ENCODE measurements at places on chromosomes 16 and 17.

GRCh38 chr16:15950161-15950854 lies 892 bp downstream of the ABCC1 start:
- DNase-seq = peak; percentile 38

DNA sequence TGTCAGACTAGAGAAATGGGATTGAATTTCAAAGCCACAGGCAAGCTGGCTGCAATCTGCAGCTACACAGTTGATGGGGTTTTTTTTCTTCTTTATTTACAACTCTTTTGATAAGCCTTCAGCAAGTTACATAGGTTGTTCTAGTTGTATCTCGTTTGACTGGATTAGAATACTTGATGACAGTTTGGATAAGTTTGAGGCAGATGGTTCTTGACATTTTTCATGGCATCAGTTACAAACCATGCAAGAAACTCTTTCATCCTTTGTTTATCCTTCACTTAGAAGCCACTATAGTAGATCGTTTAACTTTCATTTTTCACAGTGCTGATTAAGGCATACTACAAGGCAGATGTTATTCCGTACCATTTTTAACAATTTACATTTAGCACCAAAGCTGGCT lies 238.9 kb downstream of the TOX3 start:
- no peak for DNase-seq

GRCh38 chr16:83137326-83137781 lies 510.6 kb downstream of the CDH13 start:
- no peak for DNase-seq

DNA sequence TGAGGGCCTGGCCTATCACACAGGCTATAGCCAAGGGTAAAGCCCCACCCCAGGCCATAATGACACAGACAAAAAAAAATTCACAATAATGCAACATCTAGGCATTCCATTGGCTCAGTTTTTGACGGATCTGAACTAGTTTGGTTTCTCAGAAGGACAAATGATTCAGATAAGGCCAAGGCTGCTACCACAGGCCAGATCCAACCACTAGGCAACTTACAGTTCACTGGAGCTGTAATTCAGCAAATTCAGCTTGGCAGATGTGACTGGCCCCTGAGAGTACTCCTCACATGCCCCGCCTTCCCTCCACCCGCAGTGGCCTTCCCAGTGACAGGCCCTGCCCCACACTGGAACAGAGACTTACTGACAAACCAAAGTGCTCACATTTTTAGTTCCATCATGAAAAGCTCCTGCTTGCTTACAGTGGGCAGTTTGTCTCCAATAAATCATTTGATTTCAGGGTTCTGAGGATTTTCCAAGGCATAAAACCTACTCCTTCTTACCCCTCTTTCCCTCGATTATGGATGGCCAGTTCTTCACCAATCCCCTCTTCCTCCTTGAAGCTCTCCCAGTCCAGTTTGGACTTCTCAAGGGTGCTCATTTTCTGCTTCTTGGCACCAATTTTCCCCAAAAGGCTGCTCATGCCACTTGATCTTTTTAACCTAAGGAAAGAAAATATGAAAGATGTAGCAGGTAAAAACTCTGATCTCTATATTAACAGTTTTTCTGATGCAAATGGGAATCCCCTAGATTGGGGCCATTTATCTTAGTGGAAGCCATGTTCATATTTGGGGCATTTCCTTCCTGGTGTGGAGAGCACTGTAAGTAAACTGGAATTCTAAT lies 53.3 kb upstream of the BCAR1 start:
- no peak for DNase-seq

GRCh38 chr17:48503747-48504146 lies 27.1 kb downstream of the HOXB1 start:
- no peak for DNase-seq

DNA sequence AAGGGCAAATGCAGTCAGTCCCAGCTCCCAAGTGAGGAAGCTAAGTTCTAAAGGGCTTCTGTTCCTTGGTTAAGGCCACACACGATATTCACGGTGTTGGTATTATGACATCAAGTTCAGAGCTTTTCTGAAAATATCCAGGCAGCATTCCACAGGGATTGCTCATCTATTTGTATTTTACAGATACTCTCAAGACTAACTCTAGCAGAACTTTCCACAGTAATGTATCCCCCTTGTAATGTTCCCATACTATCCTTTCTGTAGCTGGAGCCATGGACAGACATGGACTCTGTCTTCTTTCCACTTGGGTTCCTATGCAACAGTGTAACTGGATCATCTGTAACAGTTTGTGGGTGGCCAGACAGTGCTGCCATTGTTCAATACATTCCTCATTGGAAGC lies 13.5 kb downstream of the SDR42E1 start:
- no peak for DNase-seq

GRCh38 chr16:2358811-2359210 lies 18.3 kb upstream of the ABCA3 start:
- no peak for DNase-seq

GRCh38 chr16:1215574-1216295 lies 9.3 kb downstream of the TPSG1 start:
- DNase-seq = no peak

DNA sequence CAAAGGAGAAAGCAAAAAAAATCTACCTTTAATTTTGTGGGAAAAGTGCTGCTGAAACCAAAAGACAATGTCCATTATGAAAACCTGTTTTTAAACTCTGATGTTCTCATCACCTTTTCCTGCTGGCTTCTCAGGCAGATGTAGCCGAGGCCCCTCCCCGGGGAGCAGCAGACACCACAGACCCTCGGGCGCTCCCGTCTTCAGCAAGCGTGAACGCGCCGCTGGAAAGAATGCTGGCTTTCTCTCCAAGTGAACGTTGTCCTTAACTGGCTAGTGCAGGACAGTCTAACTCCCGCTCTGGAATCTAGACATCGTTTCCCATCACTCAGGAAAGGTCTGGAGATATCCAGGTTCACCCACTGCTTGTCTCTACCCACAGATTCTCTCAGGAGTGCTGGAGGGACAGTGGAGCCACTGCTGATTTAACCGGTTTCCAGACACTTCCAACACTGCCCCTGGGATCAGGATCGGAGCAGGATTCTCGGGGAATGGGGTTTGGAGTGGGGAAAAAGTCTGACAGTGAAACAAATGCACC lies 211.2 kb downstream of the RBFOX3 start:
- DNase-seq = no peak

GRCh38 chr16:56263711-56264608 lies 72.7 kb downstream of the GNAO1 start:
- DNase-seq = no peak

- DNase-seq = no peak
These were observed 5.9 kb downstream of the RAB11FIP4 start for GRCh38 chr17:31397256-31397939.

GRCh38 chr17:52148969-52149351 lies 9.6 kb downstream of the CA10 start:
- no peak for DNase-seq

- DNase-seq = no peak
These were observed 39.7 kb downstream of the VPS35L start for GRCh38 chr16:19595043-19595767.

GRCh38 chr16:73122604-73123391 lies 74.9 kb upstream of the ZFHX3 start:
- DNase-seq = no peak

DNA sequence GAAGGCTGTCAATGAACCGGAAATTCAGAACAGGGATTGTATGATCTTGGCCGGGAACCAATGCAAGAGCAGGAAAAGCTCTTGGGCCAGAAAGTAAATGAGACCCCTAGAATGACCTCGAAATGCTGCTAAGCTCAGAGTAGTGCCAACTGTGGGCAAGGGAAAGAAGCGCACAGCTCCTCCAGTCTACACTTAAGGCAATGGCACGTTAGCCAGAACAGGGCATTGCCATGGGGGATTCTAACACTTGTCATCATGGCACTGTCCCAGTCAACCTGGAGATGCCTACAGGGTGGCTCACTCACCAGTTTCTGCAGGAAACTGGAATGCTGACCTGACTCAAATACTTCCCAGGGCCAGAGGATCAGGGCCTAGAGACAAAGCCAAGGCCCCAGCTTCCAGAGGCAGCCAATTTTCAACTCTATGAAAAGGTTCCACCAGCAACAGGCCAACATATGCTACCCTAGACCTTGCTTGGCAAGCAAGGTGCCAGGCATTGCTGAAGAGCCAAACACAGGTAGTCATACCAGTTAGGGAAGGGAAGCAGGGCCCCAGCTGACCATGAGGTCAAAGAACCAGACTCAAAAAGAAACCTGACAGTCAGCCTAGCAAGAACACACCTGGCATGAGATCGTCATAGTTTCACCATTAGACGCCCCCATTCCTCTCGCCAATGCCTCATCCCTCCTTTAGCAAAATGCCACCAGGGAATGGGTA lies 34.9 kb downstream of the ARHGAP17 start:
- no peak for DNase-seq

DNA sequence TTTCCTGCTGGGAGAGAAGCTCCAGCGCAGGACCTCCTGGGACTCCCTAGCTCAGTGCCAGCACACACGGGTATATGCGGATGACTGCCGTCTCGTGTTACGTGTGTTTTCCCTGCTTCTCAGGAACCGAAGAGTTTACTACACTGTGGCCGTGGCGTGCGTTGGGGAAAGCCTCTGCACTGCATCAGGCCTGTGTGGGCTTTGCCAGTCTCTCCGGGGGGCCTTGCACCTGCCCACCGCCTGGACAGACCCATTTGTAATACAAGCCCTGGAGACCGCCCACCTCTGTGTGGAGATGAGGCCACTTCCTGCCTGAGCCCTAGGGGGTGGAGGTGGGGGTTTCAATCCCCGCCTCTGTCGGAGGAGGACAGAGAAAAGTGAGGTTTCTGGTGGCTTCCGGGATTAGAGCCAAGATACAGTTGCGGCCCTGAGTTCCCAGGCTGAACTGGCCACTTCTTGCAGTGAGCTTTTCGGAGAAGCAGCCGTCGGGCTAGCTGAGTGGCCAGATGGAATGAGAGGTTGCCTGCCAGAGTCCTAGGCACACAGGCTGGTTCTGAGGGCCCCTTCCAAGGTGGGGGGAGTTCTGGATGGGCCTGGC lies 43.4 kb upstream of the GSE1 start:
- DNase-seq = no peak

DNA sequence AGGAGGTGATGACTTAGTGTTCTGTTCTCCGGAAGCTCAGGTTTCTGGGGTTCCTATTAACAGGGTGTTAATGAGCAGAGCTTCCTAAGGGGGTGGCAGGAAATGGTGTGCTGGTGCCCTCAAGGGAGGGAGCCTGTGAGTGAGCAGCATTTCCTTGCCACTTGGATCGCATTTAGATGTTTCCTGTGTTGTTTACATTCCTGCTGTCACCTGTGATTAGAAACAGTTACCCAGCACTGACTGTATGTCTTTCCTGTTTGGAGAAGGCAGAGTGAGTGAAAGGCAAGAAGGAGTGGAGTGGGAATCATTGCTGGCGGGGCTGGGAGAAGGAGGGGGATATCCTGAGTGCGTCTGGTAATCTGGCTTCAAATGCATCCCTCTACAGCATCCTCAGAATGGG lies 214.6 kb downstream of the CCDC182 start:
- no peak for DNase-seq

DNA sequence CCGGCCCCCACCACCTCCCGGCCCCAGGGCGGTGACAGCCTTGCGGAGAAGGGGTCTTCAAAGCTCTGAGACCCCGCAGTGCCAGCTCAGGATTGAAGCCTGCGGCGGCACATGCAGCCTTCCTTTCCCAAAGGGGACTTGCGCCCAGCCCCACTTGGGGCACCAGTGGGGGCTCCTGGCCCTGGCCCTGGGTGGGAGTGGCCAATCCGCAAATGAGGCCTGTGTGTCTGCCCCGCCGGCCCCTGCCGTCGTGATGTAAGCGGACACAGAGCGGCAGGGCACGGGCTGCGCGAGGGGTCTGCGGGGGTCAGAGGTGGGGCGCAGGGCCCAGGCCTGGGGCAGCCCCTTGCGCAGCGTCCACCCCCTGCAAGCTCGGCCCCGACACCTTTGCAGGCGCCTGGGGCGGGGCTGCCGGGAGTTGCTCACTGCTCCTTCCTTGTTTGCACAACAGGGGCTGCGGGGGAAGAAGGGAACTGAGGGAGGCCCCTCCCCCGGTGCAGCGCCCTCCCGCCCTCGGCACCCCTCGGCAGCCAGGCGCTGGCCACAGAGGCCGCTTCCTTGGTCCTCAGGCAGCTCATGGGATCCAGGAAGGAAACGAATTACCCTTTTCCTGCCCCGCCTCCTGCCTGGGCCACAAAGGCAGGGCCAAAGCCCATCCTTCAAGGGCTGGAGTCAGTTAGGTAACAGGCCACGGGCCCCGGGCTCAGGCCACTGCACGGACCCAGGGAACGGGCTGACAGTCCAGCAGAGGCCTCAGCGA lies 2.9 kb downstream of the SLC16A3 start:
- no peak for DNase-seq

DNA sequence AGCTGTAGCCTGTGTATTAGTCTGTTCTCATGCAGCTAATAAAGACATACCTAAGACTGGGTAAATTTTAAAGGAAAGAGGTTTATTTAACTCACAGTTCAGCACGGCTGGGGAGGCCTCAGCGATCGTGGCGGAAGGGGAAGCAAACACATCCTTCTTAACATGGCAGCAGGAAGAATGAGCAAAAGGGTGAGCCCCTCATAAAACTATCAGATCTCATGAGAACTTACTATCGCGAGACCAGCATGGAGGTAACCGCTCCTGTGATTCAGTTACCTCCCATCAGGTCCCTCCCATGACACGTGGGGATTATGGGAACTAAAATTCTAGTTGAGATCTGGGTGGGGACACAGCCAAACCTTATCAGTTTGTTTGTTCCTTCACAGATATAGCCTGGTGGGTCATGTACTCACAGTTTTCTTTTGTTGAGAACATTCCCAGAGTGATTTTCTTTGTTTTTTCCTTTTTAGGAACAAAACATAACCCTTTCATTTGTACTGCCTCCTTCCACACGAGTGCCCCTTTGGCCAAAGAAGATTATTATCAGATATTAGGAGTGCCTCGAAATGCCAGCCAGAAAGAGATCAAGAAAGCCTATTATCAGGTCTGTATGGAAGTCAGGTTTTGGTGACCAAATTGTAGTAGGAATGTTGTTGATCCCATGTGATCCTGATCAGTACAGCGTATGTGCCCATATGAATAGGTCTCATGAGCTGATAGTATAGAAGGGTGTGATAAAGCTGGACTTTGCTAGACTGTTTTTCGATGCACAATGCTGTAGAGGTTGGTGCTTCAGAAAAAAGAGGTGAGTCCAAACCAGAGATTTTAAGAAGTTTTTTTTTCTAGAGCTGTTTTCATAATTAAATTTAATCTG lies 8.5 kb downstream of the DNAJA3 start:
- no peak for DNase-seq

- DNase-seq = no peak
These were observed 21.2 kb downstream of the SPHK1 start for GRCh38 chr17:76405607-76405966.

- DNase-seq = no peak
These were observed 3.5 kb downstream of the SLC16A3 start for GRCh38 chr17:82232322-82232820.

GRCh38 chr17:19022747-19023146 lies 18.2 kb upstream of the FAM83G start:
- no peak for DNase-seq

- DNase-seq = peak; percentile 85
These were observed 5.9 kb upstream of the CD68 start for GRCh38 chr17:7573324-7574080.

GRCh38 chr17:27917000-27917399 lies 23.8 kb upstream of the LYRM9 start:
- no peak for DNase-seq
